ENCODE measurements at places on chromosomes 2 and 18.

DNA sequence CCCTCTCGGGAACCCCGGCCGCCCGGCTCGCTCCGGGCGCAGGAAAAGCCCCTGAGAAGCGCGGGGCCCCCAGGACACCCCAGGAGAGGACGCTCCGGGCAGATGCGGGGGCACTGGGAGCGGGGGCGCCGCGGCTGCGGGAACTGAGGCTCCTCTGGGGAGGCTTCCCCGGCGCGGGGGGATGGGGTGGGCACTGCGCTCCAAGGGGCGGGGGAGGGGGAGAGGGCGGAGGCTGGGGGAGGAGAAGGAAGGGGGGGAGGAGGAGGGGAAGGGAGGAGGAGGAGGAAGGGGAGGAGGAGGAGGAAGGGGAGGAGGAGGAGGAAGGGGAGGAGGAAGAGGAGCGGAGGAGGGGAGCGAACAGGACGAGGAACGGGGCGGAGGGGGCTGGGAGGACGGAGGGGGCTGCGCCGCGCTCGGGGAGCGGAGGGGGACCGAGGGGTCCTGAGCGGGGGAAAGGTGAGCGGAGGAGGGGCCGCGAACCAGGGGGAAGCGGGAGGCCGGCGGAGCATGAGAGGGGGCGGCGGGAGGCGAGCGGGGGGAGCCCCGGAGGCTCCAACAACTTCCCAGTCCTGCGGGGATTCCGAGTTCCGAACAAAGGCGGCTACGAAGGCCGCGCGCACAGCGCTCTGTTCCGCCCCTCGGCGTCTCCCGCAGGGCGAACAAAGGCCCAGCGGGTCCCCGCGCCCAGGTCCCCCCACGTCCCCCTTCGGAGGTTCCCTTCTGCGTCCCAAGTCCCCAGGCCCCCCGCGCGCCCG lies 742 bp downstream of the PXDN start:
- DNase-seq, result peak; percentile 62

GRCh38 chr2:76307495-76307894 lies 596.8 kb upstream of the GCFC2 start:
- DNase-seq, result no peak

GRCh38 chr2:170227951-170228350 lies 50.0 kb downstream of the MYO3B start:
- no peak for DNase-seq

- peak; percentile 15 for DNase-seq
Measured at GRCh38 chr2:140929849-140930248, 1201.0 kb downstream of the LRP1B start.

GRCh38 chr2:100619951-100620350 lies 57.2 kb downstream of the PDCL3 start:
- DNase-seq, result no peak

DNA sequence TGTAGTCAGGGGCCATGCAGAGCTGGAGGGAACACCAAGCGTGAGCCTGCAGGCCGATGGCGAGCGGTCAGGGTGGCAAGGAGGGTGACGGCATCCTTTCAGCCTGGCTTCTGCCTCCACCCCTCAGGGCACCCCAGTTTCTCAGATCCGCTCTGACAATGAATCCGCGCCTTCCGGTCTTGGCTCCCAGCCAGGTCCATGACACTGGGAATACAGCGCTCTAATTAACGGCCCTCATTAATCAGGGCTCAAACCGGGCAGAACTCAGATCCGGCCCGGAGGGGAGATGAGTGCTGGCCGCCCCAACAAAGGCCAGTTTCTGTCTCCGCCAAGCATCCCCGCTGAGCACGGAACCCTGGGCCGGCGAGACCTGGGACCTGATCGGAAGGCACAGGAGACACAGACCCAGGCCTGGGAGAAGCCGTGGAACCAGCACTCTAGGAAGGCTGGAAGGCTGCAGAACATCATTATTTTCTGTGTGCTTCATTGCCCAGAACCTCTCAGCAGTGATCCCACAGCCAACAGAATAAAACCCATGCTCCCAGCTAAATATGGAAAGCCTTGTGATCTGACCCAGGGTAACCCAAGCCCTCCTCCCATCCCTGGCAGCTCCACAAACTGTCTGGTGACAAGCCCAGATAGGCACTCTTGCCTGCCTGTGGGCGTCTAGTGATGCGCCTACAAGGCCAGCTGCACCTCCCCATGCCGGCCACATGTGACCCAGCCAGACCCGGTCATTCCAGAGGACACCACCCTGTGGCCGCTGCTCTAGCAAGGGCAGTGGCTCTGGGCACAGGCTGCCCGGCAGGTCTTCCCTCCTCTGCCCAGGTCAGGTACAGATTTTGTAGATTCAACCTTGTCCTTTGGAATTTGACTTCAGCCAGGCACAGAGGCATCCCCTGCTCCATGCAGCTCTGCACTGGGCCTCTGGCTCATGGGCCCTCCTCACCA lies 438.7 kb upstream of the MYT1L start:
- peak; percentile 43 for DNase-seq

DNA sequence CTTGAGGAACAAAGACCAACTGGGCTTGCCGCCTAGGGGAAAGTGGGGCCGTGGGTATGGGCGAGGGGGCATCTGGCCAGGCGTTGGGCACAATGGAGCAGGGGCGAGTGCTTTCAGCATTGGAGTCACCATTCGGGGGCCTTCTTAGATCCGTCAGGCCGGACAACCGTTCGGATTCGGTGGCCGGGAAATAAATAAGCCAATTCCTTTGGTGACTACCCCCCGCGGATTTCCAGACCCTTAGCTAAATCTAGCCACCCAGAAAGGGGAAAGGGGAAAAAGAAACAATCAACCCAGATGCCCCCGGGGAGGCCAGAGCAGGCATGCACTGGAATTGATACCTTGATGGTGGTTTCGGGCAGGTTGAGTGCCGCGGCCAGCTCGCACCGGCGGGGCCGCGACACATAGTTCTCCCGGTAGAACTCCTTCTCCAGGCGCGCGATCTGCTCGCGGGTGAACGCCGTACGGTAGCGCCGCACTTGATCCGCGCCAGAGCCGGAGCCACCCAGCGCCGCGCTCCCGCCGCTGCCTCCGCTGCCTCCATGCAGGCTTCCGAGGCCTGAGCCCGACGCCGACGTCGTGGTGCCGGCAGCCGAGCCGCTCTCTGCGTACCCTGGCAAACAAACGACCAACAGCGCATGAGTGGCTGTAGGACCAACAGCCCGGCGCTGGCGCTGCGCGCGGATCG lies 1.8 kb downstream of the EVX2 start:
- DNase-seq, result no peak

DNA sequence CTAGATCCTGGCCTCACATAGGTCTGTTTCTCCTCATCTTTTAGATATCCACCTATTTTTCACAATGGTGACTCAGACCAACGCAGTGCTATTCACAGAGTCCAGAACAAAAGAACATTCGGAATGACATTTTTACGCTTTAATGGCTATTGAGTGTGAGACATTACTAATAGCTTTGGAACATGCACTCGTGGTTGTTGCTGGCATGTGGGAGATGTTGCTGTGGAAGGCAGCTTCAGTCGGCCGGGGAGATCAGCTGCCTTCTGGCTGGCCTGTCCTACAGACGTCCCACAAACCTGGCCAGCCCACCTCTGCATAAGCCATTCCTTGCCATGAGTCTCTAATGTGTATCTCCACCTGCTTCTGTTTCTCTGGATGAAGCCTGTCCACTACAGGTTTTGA lies 3.4 kb downstream of the MBP start:
- DNase-seq, result no peak

DNA sequence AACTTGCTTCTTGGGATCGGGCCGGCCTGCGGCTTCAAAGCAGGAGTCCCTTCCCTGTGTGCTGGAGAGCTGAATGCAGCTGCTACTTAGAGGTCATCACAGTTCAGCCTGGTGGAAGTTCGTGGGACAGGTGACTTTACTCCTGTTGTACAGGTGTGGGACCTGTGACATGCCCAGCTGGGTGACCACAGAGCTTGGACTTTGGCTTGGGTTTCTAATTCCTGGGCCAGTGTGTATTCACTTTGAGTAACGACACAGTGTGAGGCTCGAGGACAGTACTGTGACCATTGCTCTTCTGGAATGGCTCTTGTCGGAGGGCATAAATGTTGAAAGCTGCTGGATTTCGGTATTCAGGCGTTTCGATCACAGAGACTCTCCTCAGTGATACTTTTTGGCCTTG lies 114.5 kb downstream of the STPG4 start:
- no peak for DNase-seq

- peak; percentile 82 for DNase-seq
Measured at GRCh38 chr2:151922845-151923666, 94.8 kb upstream of the ARL5A start.

DNA sequence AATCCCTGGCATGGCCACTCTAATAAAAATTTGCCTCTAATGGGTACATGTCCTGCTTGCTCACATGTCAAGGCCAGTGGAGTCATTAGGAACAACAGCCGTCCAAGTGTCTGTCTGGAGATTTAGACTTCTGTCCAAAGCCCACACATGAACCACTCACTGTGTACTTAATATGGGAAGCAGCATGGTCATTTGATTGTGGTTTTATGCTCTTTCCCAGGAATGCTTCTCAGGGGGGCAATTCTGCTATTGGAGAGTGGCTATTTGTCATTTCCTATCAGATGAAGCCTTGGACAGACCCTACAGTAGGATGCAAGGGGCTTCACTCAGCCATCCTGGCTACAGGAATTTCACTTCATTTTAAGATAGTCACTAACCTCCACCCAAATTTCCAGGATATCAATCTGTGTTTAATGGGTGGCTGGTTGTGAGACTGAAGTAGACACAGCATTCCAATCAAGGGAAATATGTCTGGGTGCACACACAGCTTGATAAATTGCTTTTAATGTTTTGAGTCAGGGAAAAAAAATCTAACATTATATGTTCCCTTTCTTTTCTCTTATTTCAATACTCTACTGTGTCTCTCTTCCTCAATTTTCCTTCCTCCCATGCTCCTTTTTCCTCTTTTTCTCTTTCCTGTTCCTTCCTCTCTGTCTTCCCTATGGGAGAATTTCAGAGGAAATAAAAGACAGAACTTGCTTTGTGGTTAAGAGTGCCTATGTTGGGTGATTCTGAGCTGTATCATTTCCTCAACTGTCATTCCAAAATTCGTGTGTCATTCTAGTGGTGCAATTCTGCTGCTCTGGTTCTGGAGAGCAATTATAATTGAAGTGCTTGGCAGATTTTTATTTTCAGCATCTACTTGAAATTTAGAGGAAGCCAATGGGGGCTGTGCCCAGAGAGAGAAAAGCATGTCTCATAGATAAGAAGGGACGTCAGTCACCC lies 320.1 kb downstream of the OSR1 start:
- no peak for DNase-seq

DNA sequence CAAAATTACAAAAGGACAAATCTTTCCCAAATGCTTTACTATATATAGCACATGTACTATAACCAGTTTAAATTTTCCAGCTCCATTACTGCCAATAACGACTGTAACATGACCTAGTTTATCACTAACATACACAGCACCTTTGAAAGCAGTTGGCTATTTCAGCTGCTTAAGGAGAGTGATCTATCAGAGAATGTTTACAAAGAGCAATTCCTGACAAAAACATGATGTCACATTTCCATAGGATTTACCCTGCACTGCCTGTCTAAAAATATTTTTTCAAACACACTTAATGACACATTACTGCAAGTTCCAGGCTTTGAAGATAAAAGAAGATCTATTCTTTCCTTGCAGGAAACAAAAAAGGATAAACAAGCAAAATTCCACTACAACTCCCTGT lies 40.6 kb downstream of the ZNF516 start:
- no peak for DNase-seq

- DNase-seq, result no peak
Measured at GRCh38 chr18:39523281-39523680, 1957.7 kb upstream of the CELF4 start.

DNA sequence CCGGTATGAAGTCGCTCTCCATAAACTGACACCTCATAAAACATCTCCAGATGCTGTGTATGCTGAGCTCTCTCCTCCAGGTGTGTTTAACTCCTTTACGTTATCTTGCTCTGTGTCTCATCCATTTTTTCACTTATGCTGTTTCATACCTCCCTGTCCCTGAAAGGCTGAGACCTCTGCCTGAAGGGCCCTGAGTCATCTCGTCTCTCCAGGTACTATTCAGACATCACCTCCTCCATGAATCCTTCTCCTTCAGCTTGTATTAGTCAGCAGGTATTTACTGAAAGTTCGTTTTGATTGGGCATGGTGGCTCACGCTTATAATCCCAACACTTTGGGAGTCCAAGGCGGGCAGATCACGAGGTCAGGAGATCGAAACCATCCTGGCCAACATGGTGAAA lies 244.5 kb upstream of the EPHA4 start:
- no peak for DNase-seq

- DNase-seq, result peak; percentile 44
Measured at GRCh38 chr2:229226382-229226781, 44.7 kb downstream of the PID1 start.

DNA sequence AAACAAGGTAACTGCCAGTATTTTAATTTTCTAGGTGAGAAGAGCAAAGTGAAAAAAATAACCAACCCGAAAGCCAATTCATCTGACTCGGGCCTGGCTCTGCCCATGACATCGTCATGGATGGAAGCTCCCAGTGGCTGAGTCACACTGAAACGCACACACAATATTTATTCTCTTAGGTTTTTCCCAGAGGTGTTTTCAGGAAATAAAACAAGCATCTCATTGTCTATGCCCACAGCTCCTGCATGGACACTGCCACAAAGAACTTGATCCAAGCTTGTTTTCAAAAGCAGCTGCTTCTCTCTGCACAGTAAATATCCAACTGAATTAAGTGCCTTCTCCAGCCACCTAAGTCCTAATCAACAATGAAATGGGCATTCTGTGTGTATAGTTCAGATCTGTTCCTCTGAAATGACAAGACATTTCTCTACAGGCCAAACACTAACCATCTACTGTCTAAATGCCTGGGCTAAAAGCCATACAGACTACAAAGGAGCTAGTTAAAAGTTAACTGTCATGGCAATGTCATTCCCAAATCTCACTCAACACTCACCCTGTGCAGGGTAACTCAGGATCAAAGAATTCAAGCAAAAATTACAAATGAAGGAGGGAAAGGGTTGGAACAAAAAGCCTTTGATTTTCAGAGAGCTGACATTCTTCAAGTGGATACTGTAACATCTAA lies 62.9 kb downstream of the RPL31 start:
- no peak for DNase-seq

DNA sequence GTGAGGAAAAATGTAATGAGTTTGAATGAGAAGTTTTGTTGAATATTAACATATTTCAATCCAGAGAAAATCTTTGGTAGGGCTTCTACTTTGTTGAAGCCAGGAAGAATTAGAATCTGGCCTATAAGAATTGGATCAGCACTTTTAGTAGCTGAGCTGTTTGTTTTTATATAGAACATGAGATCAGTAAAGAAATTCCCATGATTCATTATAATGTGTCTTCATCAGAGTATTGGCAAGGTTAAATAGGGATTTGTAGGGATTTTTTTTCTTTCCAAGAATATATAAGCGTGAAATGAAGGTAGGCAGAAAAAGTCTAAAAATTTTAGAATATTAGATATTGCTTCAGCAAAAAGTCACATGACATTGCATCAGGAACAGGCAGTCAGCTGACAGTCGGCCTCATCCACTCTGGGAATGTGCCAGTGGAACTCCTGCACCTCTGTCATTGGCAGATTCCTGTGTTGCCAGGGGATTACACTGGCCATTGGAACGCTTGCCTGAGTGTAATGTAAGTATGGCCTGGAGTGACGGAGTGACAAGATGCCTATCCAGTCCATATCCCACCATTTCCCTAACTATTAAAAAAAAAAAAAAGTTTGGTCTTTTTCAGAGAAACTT lies 60.6 kb downstream of the SERTAD2 start:
- no peak for DNase-seq
